ENCODE measurements at places on chromosomes 2 and 18.

DNA sequence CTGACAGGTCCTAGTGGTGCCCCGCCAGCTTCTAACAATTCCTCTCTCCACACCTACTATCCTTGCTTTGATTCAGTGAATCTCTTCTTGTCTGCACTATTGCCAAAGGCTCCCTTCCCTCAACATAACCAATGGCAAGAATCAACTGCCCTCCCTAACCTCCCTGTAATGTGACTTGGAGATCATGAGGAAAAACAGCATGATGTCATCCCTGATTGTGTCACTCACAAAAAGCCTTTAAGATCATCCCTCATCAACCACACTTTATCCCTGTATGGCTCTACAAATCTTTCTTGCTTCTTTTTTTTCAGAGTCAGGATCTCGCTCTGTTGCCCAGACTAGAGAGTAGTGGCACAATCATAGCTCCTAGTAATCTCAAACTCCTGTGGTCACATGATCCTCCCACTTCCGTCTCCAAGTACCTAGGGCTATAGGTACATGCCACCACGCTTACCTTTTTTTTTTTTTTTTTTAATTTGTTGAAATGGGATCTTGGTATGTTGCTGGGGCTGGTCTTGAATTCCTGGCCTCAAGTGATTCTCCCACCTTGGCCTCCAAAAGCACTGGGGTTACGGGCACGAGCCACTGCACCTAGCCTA lies 19.7 kb downstream of the SAP130 start:
- DNase-seq = no peak

GRCh38 chr2:55865096-55865835 lies 58.3 kb downstream of the EFEMP1 start:
- DNase-seq = no peak

GRCh38 chr2:73986085-73986681 lies 1.5 kb downstream of the TET3 start:
- DNase-seq = no peak

GRCh38 chr2:224584785-224585210 lies 365 bp downstream of the CUL3 start:
- DNase-seq = peak; percentile 20

DNA sequence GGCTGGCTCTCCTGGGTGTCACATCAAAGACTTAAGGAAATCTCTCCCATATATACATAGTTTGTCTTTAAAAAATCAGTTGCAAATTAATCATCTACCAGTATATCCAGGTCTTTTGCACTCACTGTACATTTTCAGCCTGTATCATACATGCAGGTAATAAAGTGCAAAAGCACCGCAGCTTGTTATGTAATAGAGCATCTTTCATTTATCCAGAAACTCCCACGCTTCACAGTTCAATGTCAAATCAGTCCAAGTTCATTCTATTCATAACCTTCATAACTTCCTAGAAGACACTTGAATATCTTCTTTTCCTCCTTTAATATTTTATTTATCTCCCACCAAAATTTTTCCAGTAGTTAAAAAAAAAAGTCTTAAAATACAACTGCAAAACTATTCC lies 89.6 kb upstream of the KCTD1 start:
- DNase-seq = no peak

GRCh38 chr2:129152514-129152913 lies 827.0 kb upstream of the RAB6C start:
- no peak for DNase-seq

- DNase-seq = no peak
Measured at GRCh38 chr2:240411261-240412160, 24.0 kb upstream of the GPC1 start.

DNA sequence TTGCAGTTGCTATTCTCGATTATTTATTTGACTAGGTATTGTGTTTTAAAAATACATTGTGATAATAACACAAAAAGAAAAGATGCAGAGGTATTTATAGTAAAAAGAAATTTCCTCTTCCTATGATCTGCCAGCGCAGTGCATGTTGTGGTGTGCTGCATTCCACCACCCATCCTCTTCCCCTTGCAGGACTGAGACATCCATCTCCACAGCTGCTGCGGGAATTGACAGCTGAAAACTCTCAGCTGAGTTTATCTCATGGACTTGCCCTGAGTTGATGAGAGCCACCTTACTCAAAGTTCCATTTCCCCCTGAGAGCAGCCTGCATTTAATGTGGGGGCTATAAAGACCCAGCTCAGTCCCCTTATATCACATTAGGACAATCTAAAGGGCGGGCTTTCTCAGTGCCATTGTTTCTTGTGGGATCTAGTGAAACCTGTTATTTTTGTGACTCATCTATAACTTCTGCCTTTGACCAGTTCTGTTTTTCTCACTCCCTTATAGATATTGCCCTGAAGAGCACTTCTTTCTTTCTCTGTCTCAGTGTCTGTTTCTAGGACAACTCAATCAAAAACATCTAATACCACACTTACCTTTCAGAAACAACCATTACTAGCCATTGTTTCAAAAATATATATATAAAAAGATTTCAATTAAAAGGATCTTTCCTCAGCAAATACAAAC lies 698.5 kb downstream of the NR4A2 start:
- no peak for DNase-seq

DNA sequence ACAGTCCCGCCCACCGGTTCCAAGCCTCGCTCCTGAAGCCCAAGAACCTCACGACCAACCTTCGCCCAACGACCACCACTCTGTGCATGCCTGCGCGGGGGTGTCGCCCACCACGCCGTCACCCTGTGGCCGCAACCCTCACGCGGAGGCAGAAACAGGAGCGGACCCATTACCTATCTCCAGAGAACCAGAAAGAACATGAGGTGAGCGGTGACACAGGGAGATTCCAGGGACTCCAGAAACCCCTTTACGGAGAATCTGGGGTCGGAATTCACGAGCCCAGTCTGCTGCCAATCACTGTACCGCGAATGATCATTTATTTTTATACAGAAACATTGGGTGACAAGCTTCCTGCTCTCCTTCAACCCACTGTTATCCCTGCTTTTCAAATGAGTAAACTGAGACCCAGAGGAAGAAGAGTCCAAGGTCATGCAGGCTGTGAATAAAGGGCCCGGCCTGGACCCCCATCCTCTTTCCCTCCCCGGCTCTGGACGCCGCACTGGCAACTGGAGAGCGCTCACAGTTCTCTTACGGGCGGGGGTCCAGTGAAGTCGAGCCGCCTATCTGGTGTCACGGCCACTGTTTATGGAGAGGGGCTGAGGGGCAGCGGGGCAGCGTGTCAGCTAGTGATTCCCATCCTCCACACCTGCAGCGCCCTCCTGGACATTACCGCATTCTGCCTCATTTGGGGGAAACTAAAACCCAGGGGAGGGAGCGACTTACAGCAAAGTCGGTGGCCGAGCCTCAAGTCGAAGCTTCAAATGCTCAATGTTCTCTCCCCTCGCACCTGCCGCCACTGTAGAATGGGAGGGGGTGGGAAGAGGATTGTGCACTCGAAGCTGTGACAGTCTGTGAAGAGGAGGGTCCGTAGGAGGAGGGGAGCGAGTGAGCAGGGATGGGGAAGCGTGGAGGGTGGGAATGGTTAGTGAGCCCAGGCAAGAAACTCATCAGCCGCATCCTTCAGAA lies 723 bp upstream of the SLC30A3 start:
- no peak for DNase-seq

- no peak for DNase-seq
Measured at GRCh38 chr2:175187378-175187777, 5.9 kb upstream of the ATP5MC3 start.

- DNase-seq = no peak
Measured at GRCh38 chr18:57727952-57728807, 74.9 kb downstream of the ATP8B1 start.

GRCh38 chr2:96954011-96954846 lies 32.2 kb downstream of the FAM178B start:
- DNase-seq = peak; percentile 26

GRCh38 chr2:185050804-185051203 lies 452.5 kb downstream of the ZNF804A start:
- no peak for DNase-seq

DNA sequence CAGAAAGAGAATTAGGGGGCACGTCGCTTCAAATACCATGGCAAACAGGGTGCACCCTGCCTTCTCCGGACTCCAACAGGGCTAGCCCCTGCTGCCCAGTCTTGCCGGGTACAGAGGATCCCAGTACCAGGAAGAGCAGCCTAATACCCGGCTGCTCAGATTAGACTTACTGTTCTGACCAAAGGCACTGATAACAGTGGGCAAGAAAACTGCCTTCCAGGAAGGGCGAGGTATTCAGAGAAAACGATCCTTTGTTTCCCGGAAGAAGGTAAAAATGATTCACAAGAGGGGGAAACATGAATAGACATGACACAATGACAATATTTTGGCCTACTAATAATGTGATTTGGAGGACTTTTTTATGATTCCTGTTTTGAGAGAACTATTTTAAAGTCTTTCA lies 99.9 kb downstream of the SS18 start:
- DNase-seq = no peak

DNA sequence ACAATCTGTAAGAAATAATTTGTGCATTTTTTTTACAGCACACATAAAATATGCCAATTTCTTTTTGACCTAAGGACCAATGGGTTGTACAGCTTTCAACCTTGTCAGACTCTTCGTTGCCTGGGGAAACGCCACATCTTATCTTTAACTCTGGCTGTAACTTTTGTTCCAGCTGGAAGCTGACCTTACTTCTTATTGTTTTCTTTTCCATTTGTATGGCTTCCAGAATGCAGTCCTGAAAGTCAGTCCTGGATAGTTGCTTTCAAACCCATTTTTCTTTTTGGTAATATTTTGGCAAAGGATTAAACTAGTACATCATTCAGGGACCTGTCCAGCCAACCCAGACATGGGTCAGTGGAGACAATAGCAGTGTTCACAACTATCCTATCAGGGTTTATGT lies 686.5 kb upstream of the CDH2 start:
- no peak for DNase-seq

DNA sequence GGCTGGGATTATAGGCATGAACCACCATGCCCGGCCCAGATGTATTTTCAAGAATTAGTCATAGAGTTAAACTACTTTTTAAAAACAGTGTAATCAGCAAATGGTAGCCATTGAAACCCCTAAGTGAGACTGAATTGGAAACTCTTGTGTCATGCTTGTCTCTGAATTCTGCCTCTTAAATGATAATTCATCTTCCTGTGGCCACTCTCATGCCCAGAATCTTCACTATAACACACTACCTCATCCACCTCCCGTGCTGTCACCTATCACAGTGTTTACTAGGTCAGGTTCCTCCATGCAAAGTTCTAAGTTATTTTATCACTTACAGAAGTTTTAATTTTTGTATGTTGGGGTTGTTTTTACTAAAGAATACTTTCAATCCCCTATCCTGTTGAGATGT lies 197.5 kb downstream of the PHLPP1 start:
- no peak for DNase-seq

DNA sequence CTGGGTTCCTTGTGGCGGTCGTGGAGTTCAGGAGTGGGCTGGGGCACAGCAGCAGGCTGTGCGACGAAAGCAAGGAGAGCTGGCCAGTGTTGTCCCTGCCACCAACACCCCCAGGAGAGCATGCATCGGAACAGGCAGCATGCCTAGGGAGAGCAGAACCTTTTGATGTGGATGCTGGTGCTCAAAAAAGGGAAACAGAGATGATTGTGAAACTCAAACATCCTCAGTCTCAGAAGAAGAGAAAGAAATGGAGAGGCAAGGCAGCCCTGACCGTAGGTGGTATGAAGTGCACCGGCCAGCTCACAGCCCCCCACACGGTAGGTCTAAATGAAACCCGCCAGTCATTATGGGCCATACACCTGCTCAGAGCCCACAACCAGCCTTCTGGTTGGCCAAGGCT lies 253.4 kb downstream of the GBX2 start:
- DNase-seq = no peak

GRCh38 chr2:125652280-125652679 lies 1003.7 kb upstream of the GYPC start:
- DNase-seq = no peak

Measured in NCI-H2081 (cell line).